GF-D8 (cell line): ENCODE measurements at places on chromosomes 1 and 21.
A peak's percentile ranks its signal among the peaks of the same experiment; 100 is the strongest.

DNA sequence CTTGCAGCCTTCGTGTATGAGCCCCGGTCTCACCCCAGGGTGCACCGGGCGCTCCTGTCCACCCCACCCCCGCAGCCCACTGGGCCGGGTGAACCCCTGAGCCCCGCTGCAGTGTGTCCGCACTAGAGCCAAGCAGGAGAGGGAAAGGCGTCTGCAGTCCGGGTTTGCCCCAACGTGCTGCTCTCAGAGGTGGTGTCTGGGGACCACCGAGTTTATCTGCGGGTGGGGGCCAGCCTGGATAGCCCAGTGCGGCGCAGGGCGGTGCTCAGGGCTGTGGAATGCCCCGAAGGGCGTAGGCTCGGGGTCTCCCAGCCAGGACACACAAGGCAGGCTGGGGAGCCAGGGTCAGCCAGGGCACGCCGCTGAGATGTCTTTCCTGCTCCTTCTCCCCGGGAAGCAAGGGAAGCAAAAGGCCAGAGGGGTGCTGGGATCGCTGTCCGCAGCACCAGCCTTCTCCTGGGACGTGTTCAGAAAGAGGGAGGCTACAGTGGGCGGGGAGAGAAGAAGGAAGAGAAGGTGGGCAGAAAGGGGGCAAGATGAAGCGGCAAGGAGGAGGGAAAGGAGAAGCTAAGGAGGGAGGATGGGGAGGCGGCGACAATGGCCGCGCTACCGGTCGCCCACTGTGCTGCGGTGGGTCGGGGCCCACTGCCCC is 56.6 kb downstream of the MAB21L3 start:
- DNase-seq, result no peak

DNA sequence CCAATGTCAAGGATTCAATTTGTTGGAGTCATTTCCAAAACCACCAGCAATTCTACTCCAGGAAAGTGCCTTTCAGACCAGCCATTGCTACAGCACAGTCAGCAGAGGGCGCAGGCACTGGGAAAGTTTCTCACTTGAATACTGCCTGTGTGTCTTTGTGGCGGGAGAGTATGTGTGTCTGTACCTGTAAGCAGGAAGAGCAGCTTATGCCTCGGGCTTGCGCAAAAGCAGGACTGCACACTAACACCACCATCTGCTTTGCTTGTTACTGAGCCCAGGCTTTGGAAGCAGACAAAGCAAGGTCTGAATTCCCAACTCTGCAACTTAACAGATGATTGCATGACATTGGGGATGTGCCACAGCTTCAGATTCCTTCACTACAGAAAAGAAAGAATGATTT is 7.0 kb upstream of the CTSE start:
- peak; percentile 87 for DNase-seq

GRCh38 chr1:182957902-182958395 is 5.0 kb upstream of the SHCBP1L start:
- DNase-seq, result no peak

- no peak for DNase-seq
These were observed 149.3 kb upstream of the KIAA0040 start for GRCh38 chr1:175341631-175342429.
